ENCODE measurements at places on chromosomes 5 and 9.

- DNase-seq: no peak
These were observed 105.8 kb downstream of the DAB2IP start for GRCh38 chr9:121757281-121757585.

- DNase-seq: no peak
These were observed 82.0 kb downstream of the SIL1 start for GRCh38 chr5:139116100-139116655.

DNA sequence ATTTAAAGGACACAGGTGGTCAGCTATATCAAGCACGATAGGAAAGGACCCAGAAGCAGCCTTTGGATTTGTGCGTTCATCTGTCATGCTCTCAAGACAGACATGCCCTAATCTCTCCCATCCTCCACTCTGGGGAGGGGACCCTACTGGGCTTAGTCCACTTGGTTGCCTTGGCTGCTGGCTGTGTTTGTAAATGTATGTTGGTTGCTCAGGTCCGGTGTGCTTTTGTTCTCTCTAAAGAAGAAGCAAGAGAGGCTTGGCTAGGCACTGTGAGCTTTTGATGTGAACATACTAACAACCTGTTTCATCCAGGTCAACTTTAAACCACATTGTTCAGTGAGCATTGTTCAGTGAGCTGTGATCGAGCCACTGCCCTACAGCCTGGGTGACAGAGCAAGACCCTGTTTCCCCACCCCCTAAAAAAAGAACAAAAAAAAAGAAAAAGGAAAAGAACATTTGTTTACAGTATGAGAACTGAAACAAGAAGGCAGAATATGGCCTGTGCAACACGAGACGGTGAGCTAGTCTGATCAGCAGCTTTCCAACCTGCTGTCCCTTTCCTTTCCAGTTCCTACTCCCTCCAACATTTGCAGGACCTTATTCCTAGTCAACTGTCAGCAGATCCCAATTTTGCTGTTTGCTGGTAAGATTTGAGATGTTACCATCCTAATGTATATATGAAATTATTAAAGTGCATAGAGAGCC, 228.3 kb downstream of the ARHGAP26 start:
- no peak for DNase-seq

DNA sequence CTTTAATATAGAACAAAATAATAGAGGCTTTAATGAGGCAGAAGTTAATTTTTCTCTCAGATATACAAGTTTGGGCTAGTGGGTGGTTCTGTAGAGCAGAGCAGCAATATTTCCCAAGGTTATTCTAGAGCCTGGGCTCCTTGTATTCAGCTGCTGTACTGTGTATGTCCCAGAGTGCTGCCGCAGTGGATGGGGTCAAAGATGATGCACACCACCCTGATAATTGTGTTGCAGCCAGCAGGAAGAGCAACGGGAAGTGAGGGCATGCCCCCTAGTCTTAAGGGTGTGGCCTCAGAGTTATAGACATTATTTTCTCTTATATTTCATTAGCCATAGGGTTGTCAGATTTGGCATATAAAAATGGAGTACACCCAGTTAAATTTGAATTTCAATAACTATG, 23.9 kb upstream of the KIF4B start:
- no peak for DNase-seq

DNA sequence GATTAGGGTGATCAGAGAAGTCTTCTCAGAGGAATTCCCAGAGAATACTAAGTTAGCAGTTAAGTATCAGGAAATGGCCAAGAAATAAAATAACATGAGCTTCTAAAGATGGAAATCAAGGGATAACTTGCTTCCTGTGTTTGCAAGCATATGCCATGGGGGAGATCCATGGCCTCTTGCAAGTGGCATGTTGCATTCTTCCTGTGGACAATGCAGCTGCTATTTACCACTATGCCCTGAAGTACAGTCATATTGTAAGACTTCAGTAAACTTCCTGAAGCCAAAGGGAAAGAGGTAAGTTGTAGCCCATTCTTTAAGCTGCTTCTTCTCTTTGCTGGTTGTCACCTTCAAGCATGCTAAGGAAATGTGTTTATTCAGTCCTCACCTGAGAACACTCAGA, 154.7 kb upstream of the RUSC2 start:
- DNase-seq: no peak

DNA sequence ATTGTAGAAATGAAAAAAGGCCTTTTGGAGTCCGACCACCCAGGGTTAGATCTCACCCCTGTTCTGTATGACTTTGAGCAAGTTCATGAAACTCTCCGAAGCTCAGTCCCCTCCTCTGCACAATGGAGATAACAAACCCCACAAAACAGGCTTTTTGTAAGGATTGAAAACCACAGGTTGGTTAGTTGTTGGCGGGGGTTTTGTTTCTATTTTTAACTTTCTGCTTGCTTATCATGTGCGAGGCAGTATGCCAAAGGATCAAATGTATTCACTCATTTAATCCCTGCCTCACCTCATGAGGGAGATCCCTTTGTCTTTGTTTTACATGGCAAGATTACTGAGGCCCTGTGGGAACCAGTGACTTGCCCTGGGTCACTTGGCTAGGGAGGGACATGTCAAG, 539.1 kb downstream of the CDK5RAP2 start:
- no peak for DNase-seq

DNA sequence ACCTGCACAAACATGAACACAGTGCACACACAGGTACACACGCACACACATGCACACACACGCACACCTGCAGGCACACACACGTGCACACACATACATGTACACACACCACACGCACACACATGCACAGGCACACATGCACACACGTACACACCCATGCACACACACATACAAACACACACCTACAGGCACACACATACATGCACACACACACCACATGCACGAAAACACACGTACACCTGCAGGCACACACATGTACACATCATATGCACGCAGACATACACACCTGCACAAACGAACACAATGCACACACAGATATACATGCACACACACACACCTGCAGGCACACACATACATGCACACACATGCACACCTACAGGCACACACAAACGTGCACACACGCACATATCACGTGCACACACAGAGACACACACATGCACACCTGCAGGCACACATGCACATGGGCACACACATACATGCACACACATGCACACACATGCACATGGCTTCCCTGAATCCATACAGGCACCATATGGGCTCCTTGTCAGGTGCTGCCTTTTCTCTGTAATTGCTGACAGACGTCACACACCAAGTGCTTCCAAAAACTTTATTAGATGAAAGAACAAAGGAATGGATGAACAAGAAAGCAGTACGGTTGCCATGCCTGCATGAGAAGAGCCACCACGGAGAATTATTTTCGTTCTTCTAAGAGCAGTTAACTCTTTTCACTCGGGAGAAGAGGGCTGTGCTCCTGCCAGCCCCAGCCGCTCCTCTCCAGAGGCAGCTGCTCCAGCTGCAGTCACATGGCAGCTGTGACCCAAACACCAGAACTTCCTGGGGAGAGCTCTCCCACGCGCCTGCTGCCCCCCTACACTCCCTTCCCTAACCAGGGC, 57.2 kb downstream of the EXD3 start:
- no peak for DNase-seq

DNA sequence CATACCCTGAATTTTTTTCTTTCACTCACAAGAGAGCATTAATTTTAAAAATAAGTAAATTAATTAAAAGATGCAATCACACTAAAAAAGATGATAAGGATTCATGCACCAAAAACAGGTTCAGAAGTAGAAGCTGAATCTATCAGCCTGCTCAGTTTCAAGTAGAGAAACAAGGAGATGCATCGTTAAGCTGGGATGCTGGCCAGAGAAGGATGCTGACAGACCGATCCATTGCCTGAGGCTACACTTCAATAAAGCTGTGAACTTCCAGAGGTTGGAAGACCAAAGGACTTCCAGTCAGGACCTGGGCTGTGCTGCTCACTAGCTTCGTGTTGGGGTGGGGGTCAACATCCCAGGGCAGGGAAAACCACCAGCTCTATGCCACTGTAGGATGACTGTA, 457.7 kb downstream of the EFNA5 start:
- no peak for DNase-seq

DNA sequence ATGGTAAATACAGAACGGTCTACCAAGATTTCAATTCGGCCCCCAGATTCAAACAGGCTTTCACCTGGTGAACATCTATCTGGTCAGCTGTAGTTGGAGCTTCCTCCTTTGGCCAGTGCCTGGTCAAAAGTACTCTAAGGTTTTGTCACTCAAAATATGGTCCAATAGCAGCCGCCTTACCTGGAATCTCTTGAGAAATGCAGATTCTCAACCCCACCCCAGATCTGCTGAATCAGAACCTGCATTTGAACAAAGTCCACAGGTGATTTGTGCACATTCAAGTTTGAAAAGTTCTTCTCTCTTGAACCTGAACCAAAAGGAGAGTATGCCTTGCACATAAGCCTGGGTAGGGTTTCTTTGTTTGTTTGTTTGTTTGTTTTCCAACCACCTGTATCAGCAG, 17.6 kb upstream of the WHRN start:
- no peak for DNase-seq

- no peak for DNase-seq
These were observed 243.0 kb downstream of the PIK3R1 start for GRCh38 chr5:68458416-68459021.

- no peak for DNase-seq
These were observed 54.5 kb downstream of the ADAM19 start for GRCh38 chr5:157520911-157521703.

DNA sequence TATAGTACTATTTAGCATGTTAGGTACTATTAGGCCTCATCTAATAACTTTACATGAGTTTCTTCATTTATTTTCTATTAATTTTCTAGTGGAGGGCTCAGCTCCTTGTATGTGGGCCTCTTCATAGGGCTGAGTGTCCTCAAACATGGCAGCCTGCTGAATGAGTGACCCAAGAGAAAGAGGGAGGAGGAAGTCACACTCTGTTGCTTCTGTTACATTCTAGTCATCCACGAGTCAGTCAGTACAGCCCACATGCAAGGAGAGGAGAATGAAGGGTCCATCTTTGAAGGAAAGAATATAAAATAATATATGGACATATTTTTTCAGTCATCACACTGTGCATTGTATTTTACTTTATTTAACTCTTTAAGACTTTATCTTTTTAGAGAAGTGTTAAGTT, 66.6 kb upstream of the NR3C1 start:
- no peak for DNase-seq

DNA sequence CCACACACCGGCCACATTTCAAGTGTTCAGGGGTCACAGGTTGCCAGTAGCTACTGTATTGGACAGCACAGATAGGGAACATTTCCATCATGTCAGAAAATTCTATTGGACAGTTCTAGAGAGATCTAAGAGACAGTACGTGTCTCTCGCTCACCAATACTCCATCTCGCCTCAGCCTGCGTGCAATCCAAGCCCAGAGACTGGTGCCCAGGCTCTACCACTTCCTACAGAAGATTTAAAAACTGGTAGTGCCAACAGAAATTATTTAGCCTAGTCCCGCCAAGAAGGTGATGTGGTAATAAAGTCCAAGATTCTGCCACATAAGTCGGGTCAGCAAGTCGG, 390 bp upstream of the SNX2 start:
- no peak for DNase-seq

DNA sequence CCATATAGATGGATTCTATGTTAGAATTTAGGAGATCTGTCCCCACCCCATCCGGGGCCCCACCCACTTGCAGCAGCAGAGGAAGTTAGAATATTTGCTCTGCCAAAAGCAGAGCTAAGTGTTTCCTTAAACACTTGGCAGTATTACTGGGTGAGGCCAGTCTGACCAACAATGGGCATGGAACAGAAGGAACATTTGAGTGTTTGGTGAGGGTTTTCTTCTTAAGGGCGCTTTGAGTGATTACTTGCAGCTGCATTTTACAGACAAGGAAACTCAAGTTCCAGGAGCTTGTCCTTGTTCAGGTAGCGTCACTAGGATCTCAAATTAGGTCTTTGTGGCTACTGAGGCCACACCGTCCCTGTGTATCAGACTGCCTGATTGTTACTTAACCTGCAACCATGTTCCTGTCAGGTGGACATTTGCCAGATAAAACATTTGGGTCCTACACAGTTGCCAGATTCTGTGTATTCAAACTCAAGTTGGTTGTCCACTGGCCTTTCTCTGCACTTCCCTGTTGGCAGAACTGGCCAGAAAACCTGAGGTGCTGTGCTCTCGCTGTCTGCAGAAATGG, 59.3 kb downstream of the SLC46A2 start:
- no peak for DNase-seq

- no peak for DNase-seq
These were observed 13.5 kb downstream of the ZFP37 start for GRCh38 chr9:113042884-113043657.

DNA sequence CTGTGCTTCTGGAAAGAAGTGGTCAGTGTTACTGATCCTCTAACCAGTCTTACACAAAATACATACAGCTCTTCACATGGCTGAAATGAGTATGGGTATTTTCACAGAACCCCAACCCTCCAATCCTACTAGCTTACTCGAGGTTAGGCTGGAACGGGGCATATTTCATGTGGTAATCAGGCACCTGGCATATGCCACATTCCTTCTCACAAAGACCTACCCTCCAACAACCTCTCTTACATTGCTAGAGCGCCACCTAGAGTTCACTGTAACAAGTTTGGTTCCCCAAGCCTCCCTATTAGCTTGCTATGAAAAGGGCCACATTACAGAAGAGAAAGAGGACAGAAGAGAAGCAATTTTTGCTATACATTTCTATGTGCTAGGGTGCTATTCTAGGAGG, 597.3 kb downstream of the PRELID2 start:
- no peak for DNase-seq

DNA sequence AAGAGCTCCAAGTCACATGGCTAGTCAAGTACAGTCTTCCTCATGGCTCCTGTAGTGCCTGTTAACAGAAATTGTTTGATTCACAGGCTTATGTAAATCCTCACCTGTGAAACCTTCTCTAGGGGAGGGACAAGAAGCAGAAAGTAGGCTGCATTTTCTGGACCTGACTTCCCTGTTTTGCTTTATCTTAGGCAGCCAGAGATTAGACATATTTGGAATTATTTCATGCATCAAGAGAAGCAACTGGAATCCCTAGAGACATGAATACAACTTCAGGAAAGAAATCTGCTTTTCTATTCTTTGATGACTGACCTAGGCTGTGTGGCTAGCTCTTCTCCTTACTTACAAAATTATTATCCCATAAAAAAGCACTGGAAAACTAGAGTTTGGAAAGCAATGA, 52.3 kb downstream of the CAST start:
- DNase-seq: no peak

GRCh38 chr9:133515615-133516255, 9.0 kb downstream of the MYMK start:
- DNase-seq: no peak

DNA sequence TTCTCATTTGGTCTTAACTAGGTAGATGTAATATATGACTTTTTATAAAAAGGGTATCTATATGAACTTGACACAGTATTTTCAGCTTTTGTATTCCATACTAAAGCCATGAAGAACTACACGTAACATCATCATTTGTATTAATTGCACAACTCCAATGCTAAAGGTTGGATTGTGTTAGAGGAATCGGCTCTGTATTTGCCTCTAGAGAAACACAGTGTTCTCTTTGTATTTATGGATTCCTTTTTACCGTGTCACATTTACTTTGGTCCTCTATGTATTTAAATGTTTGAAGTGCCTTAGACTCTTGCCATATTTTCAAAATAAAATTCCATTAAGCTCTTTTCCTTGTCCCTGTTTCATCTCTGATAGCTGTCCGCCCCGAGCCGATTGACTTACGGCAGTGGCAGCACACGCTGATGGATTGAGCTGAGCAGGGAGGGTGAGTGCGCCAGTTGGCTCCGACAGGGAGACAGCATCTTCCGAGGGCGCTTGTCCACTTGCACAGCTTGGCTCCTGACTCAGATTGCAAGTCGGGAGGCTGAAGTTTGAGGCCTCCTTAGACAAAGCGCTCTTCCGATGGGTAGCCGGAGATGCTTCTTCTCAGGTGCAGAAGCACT, 95.6 kb upstream of the DMRT1 start:
- no peak for DNase-seq
